ENCODE measurements at places on chromosomes 1 and 21.

GRCh38 chr1:150302902-150303301 lies 9.2 kb downstream of the MRPS21 start:
- no peak for DNase-seq

DNA sequence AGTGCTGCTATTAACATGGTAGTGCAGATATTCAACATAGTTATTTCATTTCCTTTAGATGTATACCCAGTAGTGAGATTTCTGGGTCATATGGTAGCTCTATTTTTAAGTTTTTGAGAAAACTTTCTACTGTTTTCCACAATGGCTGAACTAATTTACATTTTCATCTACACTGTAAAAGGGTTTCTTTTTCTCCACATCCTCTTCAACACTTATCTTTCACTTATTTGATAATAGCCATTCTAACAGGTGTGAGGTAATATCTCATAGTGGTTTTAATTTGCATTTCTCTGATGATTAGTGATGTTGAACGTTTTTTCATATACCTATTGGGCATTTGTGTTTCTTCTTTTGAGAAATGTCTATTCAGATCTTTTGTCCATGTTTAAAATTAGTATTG lies 149.8 kb downstream of the PDE4B start:
- no peak for DNase-seq

GRCh38 chr1:243713470-243714186 lies 136.4 kb downstream of the AKT3 start:
- DNase-seq: no peak

- DNase-seq: no peak
These were observed 60.0 kb upstream of the AJAP1 start for GRCh38 chr1:4594286-4594991.

DNA sequence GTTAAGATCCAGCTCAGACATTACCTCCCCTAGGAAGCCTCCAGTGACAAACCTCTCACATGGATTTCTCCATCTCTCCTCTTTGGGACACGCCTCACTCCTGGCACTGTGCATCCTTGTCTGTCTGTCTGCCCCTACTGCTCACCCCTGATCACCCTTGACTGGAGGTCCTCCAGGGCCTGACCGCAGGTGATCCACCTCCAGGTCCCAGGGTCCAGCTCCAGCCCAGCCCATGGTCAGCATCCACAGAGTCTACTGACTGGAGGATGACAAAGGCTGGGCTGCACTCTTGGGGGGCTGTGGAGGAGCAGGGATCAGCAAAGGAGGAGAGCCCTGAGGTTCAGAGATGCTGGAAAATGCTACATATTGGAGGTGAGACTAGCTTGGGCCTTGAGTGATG lies 65.8 kb downstream of the BEND5 start:
- DNase-seq: no peak

- DNase-seq: no peak
These were observed 6.2 kb downstream of the LRRC3 start for GRCh38 chr21:44461464-44462001.

GRCh38 chr1:51061231-51061918 lies 40.7 kb upstream of the C1orf185 start:
- no peak for DNase-seq

DNA sequence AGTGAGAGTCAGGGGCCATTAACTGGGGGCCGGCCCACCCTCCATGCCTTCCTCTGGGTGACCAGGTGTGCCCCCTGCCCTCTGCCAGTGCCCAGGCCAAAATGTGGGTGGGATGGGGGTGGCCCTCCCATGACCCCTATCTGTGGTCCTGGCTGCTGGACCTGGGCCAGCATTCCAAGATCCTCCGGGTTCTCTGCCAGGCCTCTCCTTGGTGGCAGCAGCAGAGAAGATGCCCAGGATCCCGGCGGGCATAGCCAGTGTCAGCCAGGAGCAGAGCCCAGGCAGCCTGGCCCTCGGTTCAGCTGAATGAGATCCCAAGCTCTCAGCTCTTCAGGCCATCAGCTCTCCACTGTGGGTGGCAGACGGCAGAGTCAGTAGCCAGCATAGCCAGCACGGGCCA lies 31.3 kb upstream of the ACTRT2 start:
- no peak for DNase-seq

GRCh38 chr1:145886816-145887215 lies 1.1 kb upstream of the ANKRD35 start:
- no peak for DNase-seq

DNA sequence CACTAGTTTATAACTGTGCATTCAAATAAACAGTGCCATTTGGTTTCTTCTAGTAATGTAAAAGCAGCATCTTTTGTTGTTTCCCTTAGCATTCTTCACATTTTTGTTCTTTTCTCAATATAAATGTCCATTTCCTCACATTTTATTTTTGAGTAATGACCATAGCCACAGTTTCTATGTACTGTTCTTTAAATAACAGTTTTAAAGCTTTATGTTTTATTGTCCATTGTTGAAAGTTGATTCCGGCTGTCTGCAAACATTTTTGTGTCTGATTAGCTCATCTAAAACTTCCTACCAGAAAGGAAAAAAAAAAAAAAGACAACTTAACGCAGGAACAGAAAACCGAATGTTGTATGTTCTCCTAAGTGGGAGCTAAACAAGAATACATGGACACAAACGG lies 139.7 kb downstream of the MAGI3 start:
- no peak for DNase-seq

DNA sequence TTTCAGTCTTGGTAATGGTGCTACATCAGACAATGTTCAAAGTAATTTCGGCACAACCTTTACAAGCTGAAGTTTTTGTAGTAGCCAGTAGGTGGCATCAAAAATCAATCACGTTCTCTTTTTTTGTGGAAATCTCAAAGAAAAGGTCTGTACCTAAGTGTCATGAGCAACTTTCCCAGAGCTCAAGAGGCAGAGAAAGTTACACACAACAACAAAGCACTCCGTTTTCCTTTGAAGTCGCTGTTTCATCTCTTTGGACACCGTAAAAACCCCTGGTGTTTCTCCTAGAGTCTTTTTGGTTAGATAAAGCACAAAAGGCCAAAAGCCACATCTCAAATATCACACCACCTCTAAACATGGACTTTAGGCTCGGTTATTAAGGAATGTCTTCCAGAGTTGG lies 131.6 kb downstream of the LHX8 start:
- no peak for DNase-seq

GRCh38 chr1:222168621-222169020 lies 379.3 kb downstream of the HHIPL2 start:
- no peak for DNase-seq

- no peak for DNase-seq
These were observed 49.2 kb downstream of the S100B start for GRCh38 chr21:46555678-46556077.

- DNase-seq: no peak
These were observed 87.7 kb downstream of the SPATA17 start for GRCh38 chr1:217718873-217719272.

- DNase-seq: no peak
These were observed 560.2 kb downstream of the SMYD3 start for GRCh38 chr1:245946905-245947304.

- DNase-seq: no peak
These were observed 159.2 kb downstream of the HFM1 start for GRCh38 chr1:91245435-91245834.

DNA sequence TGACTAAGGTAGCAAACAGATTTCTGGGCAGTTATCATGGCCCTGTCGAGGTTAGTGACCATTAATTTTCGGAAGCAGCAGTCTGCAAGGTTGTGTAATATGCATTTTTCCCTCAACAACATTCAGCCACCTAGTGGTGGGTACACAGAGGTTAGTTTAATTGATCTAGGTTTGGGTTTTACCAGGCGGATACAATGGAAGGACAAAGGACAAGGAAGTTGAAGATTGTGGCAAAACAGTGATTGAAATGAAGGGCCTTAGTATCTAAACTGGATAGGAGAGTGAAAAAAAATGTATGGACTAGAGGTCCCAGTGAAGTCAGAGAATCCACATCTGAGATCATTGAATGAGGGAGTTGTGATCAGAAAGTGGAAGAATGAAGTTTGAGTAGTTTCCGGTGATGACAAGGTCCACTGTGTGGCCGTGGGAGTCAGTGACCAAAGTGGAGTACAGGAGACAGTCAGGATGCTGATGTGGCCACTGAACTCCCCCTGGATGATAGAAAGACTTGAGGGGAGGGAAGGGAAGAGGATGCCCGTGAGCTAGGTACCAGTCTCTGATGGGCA lies 2.8 kb downstream of the ARMH1 start:
- DNase-seq: no peak

DNA sequence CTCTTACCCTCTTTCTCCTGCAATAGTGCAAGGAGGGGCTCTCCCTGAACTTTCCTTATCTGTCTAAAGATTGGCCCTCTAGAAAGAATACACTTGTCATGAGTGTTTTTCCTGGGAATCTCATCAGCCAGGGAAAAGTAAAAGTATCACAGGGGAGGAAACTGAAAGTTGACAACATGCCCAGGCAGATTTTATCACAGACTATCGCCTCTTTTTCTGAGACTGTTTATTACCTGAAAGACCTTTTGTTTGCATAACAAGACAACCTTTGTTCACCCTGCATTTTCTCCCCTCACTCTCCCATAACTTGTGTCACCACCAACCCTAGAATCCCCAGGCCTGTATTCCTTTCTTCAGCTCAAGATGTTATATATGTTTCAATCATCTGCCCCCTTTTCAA lies 794.7 kb upstream of the ADAMTS5 start:
- DNase-seq: no peak

GRCh38 chr1:230286166-230286889 lies 139.8 kb downstream of the PGBD5 start:
- DNase-seq: no peak
